ENCODE measurements at places on chromosomes 13 and 19.

DNA sequence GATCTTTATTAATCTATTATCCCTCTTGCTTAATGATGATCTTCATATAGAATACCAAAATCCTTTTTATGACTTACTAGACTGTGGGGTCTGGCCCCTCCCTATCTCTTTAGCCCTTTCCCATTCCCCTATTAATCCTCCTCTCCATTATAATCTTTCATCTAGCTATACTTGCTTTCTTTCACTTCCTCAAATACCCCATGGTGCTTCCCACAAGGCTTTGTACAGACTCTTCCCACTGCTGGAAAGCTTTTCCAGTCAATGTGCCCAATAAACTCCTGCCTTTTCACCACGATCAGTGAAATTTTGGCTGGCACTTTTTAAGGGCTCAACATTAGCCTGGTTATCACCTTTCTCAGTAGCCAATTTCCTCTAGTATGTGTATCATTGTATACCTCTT is 3.2 kb upstream of the EBPL start:
- DNase-seq = no peak

DNA sequence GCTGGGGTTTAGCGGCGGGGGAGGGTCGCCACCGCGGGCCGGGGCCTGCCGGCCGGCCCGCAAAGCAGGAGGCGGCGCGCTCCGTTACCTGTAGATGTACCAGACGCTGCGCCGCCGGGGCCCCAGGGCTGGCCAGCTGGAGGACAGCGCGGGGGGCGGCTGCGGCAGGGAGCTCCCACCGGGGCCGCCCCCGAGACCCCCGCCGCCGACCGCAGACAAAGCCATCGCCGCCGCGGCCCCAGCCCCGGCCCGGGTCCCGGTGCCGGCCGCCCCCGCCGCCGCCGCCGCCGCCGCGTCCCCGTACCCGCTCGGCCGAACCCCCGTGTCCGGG is 24.8 kb downstream of the SHANK1 start:
- no peak for DNase-seq

DNA sequence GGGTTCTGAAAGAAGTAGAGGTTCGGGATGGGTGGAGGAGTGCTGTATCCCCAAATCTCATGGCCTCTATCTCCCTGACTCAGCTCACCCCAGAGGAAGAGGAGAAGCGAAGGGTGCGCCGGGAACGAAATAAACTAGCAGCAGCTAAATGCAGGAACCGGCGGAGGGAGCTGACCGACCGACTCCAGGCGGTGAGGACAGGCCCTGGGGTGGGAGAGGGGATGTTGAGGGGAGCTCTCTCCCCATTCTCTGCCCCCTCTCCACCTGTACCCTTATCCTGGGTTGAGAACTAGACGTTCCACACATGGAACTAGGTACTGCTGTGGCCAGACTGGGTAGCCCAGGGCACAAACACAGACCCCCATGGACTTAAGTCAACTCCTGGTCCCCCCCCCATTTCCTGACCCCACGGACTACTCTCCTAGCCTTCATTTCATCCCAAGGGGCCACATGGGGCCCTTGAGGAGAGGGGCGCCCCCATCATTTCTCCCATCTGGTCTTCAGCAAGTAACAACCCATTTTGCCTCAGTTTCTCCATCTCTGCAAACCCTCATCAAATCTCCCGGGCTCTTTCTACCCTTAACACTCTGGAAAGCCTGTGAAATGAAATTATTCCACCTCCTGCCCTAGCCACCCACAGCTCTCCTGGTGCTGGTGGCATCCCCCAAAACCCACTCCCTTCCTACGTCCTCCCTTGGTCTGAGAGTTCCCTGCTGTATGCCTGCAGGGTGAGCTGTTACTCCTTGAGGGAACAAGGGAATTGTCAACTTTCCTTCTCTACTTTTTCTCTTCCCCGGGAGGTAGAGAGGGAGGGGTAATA is 3.5 kb downstream of the FOSB start:
- DNase-seq = no peak

- no peak for DNase-seq
These were observed at the start of gene AZU1 for GRCh38 chr19:827710-828321. TSS of gene AZU1 (plus strand) at chr19:827837. CDS start at chr19:827847, 10 bp downstream.

DNA sequence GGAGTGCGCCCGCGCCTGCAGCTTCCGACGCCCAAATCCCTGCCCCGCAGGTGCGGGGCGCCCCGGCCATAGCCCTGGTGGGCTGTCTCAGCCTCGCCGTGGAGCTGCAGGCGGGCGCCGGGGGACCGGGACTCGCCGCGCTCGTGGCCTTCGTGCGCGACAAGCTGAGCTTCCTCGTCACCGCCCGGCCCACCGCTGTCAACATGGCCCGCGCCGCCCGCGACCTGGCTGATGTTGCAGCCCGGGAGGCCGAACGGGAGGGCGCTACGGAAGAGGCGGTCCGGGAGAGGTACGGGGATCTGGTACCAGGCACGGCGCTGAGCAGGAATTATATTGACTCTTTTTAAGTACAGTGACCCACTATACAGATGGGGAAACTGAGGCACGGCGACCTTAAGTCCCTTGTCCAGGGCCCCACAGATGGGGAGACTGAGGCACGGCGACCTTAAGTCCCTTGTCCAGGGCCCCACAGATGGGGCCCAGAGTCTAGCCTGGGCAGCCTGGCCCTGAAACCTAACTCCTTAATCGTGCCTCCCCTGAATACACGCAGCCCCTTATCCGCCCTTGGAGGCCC is 586 bp downstream of the MRI1 start:
- DNase-seq = no peak

All from keratinocyte (primary cell).